ENCODE measurements at places on chromosomes 2 and 18.

GRCh38 chr2:10772201-10772867, 40.3 kb downstream of the PDIA6 start:
- no peak for DNase-seq

DNA sequence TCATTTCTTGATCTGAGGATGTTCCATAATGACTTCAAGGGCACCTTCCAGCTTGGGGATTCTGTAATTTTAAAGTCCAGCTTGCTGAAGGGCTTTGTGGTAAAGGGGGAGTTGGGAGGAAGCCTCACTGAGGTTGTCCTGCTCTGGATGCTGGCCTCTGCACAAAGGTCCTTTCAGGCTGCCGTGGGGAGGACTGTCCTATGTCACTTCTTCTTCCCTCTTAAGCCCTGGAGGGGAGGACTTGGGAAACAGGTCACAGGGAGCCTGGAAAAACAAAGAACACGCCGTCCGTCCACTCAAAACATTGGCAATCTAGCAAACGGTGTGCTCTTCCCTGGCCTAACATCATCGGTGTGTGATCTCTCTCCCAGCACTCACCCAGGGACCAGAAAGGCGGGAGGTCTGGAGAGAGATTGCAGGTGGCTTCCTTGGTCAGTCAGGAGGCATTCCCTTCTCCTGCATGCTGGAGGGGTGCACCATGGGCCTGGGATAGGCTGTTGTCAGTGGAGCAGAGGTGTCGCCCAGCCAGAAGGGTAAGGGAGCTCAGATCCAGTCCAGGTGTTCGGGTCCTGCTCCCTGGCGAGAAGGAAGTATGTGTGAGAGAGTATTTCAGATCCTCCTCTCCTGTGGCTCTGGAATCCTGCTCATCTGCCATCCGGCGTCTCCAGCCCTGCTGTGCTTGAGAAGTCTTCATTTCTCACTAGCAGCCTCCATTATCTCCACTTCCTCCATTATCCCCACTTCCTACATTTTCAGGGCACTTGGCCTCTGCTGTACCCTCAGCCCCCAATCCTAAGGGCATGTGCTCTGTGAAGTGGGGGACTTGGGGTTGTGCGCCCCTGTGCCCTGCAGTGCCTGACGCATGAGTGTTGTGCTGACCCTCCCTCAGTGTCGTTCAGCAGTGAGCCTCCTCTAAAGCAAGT, 20.1 kb downstream of the ASAP2 start:
- no peak for DNase-seq

DNA sequence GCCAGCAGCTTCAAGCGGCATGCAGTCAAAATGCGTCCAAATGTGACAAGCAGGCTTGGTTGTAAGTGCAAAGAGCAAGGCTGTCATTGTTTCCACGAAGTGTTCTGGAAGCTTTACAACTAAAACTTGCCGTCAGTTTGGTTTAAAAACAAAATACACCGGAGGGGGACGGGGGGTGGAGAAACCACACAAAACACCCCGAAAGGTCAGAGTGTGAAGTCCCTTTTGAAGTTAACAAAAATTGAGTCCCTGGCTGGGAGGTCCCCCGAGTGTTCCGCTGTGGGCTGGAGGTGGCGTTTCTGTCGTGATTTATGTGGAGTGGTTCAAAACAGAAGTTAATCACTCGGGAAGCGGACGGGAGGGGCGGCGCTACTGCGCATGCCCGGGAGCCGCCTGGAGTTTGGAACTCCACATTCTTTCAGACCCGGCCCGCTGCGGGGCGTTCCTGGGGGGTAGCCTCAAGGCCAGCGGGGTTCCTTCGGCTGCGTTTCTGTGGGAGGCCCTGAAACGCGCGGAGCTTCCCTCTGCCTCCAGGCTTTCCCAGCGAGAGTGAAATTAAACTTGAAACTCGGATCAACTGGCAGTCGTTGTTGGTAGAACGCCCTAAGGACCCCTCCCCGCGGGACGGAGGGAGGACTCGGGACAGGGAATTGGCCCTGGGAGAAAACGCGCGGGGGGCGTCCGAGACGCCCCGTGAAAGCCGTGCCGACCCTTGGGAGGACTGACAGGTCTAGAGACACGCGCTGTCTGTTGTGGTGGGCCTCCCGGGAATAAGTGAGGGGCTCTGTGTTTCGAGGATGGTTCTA, 1.4 kb downstream of the TGIF1 start:
- DNase-seq, result peak; percentile 91

GRCh38 chr2:127386246-127386645, 1.5 kb downstream of the MAP3K2 start:
- no peak for DNase-seq

DNA sequence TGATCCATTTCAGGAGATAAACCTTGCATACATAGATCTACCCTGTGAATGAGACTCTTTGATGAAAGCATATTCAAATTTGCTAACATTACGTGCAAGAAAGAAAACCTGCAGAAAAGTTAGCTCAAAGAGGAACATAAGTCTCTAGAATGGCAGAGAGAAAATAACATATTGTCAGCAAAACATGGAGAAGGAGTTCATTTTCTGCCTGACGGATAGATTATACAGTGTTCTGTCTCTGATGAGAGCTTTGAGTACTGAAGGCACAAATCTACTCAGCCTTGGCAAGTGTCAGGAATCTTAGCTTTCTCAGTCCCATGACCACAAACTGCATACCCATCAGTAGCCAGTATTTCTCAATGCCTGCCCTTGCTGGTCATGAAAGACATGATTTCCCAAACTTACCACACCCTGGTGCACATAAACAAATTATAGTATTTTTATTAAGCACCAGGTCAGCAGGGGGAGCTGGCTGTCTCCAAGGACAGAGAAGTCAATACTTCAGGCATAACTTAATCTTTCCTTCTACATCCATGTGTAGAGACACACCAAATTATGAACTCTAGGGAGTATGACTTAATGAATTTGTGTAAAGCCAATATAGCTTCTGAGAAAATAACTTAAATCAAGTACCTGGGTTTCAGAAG, 401.2 kb upstream of the SOX11 start:
- no peak for DNase-seq

GRCh38 chr2:28635191-28635611, 116.4 kb upstream of the PPP1CB start:
- no peak for DNase-seq

GRCh38 chr2:23235736-23236135, 149.2 kb upstream of the KLHL29 start:
- no peak for DNase-seq

DNA sequence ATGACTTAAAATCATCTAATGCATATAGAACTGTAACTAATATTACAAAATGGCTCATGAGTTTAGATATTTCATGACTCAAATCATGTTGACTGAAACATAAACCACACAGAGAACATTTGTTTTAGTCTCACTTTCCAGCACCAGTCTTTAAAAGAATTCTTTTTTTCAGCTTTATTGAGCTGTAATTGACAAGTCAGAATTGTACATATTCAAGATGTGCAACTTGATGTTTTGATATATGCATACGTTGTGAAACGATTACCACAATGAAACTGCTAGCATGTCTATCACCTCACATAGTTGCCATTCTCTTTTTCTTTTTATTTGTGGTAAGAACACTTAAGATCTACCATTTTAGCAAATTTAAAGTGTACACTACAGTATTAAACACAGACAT, 25.0 kb upstream of the TMEM178A start:
- DNase-seq, result no peak

DNA sequence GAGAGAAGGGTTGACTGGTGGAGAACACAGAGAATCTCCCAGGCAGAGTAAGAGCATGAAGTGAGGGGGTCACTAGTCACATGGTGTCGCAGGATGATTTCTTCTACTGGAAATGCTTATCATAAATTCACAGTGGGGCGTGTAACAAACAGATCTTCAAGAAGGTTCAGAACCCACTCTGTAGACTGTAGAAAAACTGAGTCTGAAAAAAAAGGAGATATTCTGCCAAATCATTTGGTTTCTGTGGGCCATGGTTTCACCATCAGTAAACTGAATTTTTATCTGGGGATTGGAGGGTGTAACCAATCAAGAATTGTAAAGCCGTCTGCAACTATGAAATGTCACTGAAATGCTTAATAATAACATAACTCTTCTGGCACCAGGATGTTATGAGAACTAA, 15.0 kb downstream of the TPGS2 start:
- no peak for DNase-seq

GRCh38 chr2:109670556-109671411, 56.6 kb downstream of the SOWAHC start:
- no peak for DNase-seq

GRCh38 chr2:62321380-62322289, 125.7 kb downstream of the B3GNT2 start:
- DNase-seq, result no peak

GRCh38 chr2:14619441-14619840, 13.1 kb upstream of the LRATD1 start:
- DNase-seq, result no peak
